Natural killer cell treated with Interleukin-12 subunit alpha and Interleukin-12 subunit beta and Interleukin-15 and Interleukin-18, amount 100 ng/mL, for 72 hours (primary cell): ENCODE measurements at places on chromosomes 16 and 17. TPM values are rescaled to one million over a fixed set of nuclear protein-coding genes. Genes with fewer than 3 reads are reported as not detected.

LITAFD gene
- total RNA-seq, result not detected

TP53TG3F gene
- total RNA-seq, result not detected

C16orf96 gene
- not detected for total RNA-seq

TIMM22 gene
- 12.7 TPM for total RNA-seq

RPRML gene
- total RNA-seq, result not detected

TUBB3 gene
- total RNA-seq, result 10.9 TPM

TSR3 gene
- total RNA-seq, result 108 TPM

GAST gene
- total RNA-seq, result not detected

RNF222 gene
- total RNA-seq, result not detected

CMTM2 gene
- 0.45 TPM for total RNA-seq

CIITA gene
- total RNA-seq, result 104 TPM

KCNG4 gene
- not detected for total RNA-seq

TBC1D3B gene
- total RNA-seq, result 10.7 TPM

TBC1D3K gene
- not detected for total RNA-seq

PPP1R1B gene
- not detected for total RNA-seq
